ENCODE measurements at places on chromosomes 7 and 10.

DNA sequence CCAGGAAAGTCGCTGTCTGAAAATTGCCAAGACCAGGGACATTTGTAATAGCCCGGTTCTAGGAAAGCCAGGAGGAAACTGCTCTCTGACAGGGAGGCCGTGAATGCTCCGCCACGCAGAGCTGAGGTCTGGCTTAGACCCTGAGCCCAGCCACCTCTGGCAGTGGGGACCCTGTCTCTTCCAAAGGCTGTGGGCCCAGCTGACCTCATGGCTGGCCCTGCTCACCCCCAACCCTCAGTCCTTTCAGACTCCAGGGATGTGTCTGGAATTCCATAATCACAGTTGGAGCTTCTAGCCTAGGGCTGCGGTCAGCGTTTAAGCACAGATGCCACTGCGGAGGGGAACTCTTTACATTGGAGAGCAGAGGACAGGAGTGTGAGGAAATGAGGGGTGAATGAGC, 6.6 kb upstream of the VIPR2 start:
- no peak for DNase-seq

- DNase-seq = peak; percentile 37
Observed at GRCh38 chr10:15209827-15210509, 41.5 kb upstream of the NMT2 start.

DNA sequence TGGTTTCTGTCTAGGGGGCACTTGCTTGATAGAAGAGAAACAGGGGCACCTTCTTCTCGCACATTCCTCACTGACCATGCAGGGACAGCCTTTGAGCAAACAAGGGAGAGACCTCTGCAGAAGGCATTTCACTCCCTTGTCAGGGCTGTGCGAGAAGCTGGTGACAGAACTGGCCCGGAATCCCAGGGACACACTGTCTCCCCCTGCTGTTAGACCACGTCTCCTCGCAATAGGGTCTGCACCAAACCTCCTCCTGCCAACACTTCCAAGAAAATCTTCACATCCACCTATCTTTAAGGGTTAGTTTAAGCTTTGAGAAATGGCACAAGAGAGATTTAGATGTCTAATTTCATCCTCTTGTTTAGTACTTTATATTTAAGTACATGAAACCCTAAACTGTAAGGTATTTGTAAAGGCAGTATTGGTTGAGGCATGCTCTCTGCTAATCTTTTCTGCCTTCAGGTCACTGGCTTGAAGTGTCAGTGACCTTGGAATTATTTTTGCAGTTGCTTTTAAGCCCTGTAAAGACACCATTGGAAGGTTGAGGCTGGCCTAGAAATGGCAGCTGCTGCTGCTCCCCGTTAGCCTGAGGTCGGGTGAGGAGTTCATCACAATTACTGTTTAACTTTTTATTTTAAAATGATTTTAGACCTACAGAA, 37.0 kb downstream of the RBM20 start:
- DNase-seq = peak; percentile 30

- no peak for DNase-seq
Observed at GRCh38 chr10:97479939-97480338, 18.3 kb downstream of the MMS19 start.
